NCI-H1436 (cell line): ENCODE measurements at places on chromosomes 3 and 15.

DNA sequence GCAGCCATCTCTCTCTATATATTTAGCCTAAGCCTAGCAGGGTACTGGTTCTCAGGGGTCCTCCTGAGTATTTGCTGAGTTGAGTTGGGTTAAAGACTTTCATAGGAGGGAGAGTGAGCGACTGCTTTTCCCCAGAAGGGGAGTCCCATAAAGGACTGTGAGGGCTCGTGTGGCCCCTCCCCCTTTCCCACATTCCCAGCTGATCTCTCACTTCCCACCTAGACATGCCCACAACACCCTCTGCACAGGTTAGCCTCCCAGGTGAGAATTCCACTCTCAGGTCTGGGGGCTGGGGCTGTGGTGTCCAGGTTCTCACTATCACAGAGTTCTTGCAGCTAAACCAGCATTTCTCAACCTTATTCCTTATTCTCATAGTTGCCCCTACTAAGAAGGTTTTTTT is 15.8 kb downstream of the EPHB1 start:
- no peak for DNase-seq

DNA sequence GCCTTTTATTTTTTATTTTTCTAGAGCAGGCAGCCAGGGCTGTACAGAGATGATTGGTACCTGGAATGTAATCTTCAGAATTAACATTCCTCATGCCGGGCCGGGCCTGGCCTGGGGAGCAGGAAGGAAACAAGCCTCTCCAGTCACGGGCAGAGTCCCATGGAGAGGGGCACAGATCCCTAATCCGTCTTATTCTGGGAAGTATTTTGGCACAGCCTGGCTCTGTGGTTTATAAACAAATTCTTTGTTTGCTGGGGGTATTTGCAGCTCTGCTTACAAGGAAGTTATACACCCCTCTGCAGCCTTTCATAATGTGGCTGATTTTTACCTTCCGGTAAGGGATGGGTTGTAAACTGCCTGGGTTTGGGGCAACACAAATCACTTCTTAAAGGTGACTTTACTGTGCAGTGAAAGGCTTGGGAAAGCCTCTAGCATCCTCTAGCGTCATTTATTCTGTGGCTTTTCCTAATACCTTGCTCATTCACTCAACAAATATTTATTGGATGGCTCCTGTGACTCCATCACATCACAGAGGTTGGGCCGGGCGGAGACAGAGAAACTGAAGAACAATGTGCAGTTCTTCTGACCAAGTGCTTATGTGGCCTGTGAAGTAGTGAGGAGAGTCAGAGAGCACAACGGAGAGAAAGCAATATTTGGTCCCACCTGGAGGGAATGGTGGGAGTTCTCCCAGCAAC is 2.7 kb downstream of the SLC6A20 start:
- no peak for DNase-seq

DNA sequence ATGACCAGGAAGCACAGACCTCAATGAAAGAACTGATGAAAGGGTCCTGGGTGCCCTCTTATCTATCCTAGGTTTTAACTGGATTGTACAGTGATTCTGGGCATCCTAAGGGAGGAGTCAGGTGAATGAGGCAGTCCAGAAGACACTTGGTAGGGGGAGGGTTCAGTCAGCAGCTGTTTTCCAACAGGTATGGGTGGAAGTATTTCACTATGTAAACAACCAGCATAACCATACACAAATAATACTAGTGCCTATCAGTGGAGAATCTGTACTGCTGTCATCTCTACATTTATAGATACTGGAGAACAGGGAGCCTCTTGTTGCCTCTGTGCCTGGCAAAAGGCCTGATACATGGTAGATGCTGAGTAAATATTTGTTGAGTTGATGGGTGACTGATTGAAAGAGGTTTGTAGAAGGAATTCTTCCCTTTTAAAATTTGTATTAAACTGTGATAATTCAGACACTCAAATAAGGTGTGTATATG is 328.5 kb downstream of the RBMS3 start:
- DNase-seq = no peak

- no peak for DNase-seq
These were observed 8.7 kb downstream of the HLTF start for GRCh38 chr3:149077628-149078027.

DNA sequence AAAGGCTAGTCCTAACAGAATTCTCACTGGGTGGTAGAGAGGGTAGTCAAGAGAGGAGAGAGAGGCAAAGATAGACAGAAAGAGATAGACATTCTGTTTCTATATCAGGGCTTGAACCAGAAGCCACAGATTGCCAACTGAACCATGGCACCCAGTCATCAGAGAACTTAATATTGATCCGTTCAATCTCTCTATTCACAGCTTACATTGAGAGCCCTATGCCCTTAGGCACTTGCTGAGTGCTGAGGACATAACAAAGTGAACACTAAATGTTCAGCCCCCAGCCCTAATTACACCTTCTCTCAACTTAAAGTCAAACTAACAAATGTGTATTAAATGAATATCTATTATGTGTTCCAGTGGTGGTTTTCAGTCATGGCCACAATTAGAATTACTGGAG is 124.1 kb downstream of the FILIP1L start:
- DNase-seq = no peak
